ENCODE measurements at places on chromosomes 1 and 21.

- no peak for DNase-seq
Measured at GRCh38 chr1:27539901-27540861, 50.2 kb upstream of the WASF2 start.

DNA sequence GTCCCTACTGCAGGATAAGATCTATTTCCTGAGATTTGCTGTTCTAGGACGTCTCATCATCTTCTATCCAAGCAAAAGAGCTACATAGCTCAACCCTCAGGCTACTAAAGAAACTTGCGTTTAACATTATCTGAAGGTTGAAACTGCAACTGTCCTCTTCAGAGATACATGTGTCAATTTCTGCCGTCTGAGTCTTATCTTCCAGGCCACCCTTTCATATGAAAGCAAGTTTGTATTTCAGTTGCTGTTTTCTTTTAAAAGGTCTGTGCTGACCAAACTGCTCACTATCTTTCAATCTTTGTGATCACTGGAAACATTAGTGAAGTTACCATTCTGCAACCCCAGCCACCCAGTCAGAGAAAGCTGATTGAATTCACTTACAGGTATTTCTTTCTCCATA lies 108.6 kb upstream of the RAB3GAP2 start:
- DNase-seq, result no peak

DNA sequence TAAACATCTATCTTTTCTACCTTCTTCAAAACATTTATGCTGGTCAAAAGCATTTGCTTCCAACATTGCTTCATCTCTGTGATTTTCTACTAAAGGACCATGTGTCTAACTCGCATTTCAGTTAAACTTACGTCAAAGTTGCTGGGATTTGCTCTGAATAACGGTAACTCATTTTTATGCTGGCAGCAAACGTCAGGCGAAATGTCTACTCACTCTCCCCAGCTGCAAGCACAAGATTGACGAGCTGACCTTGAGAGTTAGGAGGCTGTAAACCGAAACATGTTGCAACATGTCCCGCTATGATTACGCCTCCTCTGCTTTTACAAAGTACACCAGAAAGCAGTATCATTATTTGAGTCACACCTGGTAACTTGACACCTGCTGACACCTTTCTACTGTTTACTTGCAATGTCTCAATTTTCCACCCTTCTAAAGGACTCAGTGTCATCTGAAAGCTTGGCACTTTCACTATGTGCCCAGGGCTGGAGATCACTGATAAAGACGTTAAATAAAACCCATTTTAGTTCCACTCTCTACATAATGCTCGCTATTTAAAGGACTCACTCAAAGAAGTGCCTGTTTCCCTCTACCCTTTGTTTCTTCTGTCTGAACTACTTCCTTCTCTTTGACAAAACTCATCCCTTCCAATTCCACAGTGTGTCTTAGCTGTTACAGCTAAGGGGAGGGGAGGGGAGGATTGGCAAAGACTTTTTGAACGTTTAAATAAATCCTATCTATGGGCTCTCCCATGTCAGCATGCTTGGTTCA lies 111.9 kb downstream of the PTPN14 start:
- no peak for DNase-seq

- DNase-seq, result no peak
Measured at GRCh38 chr1:173153503-173153902, 53.6 kb downstream of the TNFSF4 start.

- no peak for DNase-seq
Measured at GRCh38 chr21:31505975-31506374, 153.5 kb upstream of the SOD1 start.

DNA sequence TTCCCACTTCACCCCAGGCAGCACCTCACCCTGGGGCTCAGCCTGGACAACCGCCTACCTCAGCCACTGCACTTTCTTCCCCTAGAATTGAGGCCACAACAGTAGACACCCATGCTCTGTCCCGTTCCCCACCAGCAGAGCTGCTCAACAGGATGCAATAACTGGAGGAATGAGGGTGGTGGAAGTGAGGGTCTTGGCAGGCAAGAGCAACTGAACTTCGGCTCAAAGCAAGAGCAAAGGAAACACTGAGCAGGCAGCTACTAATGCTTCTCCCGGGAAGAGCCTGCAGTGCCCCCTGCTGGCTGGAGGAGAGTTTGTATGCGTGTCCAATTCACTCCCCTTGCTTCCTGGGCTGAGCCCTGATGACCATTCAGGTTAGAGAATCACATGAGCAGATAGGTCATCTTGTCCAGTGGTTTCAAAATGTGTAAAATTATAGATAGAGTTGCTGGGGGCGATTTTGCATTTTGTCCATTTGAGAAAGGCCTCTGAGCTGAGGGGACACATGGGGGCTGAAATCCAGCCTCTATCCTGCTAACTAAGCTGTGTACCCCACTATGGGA lies 13.9 kb downstream of the NT5C1A start:
- no peak for DNase-seq

GRCh38 chr1:14369526-14370213 lies 228.8 kb upstream of the KAZN start:
- no peak for DNase-seq

GRCh38 chr1:119731060-119731459 lies 19.3 kb downstream of the PHGDH start:
- no peak for DNase-seq

DNA sequence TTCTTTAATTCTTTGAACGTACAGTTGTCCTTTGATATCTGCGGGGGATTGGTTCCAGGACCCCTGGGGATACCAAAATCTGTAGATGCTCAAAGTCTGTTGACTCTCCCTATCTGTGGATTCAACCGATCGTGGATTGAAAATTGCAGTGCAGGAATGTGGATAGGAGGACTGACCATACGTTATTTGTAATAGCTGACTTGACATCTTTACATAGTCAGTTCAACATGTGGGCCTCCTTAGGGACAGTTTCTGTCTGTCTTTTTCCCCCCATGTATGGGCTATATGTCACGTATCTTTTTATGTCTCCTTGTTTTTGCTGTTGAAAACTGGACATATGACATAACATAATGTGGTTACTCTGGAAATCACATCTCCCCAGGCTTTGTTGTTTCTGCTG lies 204.9 kb downstream of the DYRK1A start:
- no peak for DNase-seq

DNA sequence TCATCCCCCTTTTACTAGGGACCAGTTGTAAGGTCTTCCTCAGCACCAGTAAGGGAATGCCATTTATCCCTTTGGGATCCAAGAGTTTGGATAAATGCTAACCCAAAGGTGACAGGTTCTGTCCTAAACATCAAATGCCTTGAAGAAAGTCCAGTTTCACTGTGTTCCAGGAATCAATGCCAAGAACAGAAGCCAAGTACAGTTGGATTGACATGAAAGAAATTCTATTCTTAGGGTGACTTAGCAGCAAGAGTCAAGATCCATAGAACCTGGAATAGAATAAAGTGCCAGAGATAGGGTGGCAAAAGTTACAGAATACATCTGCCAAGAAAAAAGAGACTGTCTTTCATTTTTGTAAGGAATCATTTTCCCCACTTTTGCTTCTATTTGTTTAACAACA lies 94.9 kb upstream of the ADAMTS5 start:
- DNase-seq, result no peak

- no peak for DNase-seq
Measured at GRCh38 chr1:242139442-242139841, 140.5 kb upstream of the MAP1LC3C start.

GRCh38 chr1:238558156-238558555 lies 667.4 kb upstream of the ZP4 start:
- peak; percentile 79 for DNase-seq

- DNase-seq, result no peak
Measured at GRCh38 chr1:33280091-33280661, 23.9 kb downstream of the ZNF362 start.

DNA sequence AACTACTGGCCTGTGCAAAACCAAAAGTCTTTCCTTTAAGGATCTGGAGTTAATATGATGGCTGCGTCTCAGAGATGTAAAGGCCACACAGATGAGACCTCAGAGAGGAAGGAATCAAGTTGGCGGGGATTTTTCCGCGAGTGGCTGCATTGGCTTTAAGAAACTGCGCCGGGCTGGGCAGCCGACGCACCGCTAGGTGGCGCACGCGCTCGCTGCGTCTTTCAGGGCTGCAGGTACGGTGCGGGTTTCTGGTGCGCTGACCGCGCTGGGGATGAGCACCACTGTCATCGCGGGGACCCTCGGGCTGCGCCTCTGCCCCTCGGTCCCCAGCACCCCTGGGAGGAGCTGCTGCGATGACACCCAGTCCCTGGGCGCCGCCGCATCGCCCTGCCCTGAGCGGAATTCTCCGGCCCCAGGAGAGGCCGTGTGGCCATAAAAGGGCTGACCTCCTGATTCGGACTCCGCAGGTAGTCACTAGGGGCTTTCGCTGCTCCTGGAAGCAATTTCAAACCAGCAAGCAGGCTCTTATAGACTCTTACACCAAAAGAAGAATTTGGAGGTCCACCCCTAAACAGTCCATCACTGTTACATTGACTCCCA lies 241.0 kb downstream of the KCNJ6 start:
- no peak for DNase-seq

DNA sequence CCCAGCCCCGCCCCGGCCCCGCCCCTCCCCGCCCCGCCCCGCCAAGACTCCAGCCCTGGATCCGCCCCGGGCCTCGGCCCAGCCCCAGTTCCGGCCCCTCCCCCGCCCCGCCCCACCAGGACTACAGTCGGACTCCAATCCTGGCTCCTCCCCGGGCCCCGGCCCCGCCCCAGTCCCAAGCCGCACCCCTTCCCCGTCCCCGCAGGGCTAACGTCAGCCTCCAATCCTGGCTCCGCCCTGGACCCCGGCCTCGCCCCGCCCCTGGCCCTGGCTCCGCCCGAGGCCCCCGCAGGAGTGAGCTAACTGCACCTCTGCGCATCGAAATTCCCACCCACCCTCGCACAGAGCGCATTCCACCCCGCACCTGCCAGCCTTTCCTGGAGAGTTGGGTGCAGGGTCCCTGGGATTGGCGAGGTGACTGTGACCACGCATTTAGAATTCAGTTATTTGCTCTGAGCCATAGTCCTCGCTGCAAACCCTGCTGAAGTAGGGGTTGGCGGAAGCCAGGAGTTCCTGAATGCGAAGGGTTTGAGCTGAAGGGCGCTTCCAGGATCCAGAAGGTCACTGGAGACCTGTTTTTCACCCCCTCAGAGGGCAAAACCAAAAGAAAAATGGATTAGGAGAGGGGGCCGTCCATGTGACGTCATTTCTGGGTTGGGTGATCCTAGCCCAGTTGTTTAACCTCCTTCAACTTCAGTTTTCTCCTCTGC lies 588 bp upstream of the IGSF8 start:
- peak; percentile 55 for DNase-seq

GRCh38 chr1:112133487-112133886 lies 144.0 kb upstream of the KCND3 start:
- no peak for DNase-seq

DNA sequence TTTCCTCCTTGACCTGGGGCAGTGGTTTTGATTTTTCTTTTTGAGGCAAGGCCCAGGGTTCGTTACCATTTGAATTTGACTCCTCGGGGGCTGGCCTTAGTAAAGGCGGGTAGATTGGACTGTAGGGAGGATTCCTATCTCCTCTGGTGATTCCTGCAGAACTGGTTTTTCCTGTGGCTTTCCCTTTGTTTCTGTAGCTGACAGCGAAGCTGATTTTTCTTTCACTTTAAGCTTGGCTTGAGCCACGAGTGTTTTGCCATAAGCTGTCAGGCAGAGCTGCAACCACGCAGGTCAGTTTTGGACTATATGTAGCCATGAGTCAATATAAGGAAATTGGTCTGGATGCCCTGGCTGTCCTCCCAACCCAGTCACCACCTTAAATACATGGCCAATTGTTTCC lies 28.7 kb upstream of the KCNJ15 start:
- DNase-seq, result no peak
